Stimulated activated CD4-positive, alpha-beta T cell treated with anti-CD3 and anti-CD28 coated beads, Interleukin-1b, Interleukin-23, amount 100 ng/mL, for 1 hour (primary cell): ENCODE measurements at places on chromosomes 11 and 22.

- DNase-seq = no peak
Measured at GRCh38 chr22:37896939-37897338, 9.2 kb upstream of the MICALL1 start.

- no peak for DNase-seq
Measured at GRCh38 chr22:25071720-25072119, 119.2 kb downstream of the KIAA1671 start.

- DNase-seq = no peak
Measured at GRCh38 chr22:19884954-19885751, 30.5 kb upstream of the GNB1L start.

DNA sequence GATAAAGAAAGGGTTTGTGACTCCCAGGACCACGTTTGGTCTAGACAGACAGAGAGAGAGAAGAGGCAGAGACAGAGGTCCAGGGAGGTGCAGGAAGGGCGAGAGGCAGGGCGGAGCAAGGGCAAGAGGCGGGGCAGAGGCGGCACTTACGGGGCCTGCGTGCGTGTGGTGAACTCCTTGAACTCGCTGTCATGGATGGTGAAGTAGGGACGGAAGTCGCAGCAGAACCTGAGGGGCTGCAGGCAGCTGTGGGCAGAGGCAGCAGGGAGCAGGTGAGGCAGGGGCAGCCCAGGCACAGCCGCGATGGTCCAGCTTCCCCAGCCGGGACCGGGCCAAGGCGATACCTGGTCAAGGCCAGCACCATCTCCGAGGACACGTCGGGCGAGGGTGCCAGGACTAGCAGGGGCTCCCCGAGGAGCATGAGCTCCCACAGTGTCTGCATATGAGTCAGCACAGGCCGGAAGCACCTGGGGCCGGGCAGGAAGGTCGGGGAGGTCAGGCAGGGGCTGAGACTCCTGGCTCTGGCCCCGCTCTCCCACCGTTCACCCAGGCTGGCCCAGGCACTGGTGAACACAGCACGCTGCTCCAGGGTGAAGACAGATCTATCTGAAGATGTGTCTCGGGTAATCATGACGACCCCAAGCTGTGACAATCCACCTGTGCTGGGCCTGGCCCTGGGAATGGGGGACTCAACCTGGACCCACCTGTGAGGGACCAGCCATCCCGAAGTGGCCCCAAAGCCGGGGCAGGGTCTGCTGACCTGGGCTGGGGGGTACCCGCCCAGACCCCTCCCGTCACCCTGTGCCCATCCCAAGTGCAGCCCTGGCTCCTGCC, 7.2 kb upstream of the PLXNB2 start:
- peak; percentile 32 for DNase-seq

- DNase-seq = no peak
Measured at GRCh38 chr22:27811778-27812177, 10.2 kb upstream of the MN1 start.

- no peak for DNase-seq
Measured at GRCh38 chr11:72607496-72607895, 66.7 kb downstream of the PDE2A start.

- DNase-seq = no peak
Measured at GRCh38 chr11:131938351-131938751, 567.9 kb downstream of the NTM start.

GRCh38 chr11:107590460-107591377, at the start of gene ELMOD1:
Gene ELMOD1, plus strand, starts transcription at chr11:107591147. Its CDS starts 27,043 bp downstream, at chr11:107618190.
- no peak for DNase-seq

DNA sequence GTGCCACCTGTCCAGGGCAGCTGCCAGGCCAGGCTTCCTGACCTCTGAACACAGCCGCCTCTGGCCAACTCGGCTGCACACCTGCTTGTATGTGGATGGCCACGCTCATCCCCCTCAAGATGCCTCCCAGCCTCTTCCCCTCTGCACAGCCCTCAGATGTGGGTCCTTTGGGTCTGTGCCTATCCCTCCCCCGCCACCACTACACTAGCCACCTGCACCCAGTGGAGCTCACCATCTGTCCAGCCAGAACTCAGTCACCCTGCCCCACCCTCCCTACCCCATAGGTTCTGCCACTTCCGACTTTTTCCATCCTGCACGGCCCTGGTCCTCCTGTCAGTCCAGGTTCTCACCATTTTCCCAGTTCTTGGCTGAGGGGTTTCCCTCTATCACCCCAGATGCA, 44.6 kb downstream of the PHF21B start:
- no peak for DNase-seq

- no peak for DNase-seq
Measured at GRCh38 chr11:112852143-112852866, 108.9 kb upstream of the NCAM1 start.

DNA sequence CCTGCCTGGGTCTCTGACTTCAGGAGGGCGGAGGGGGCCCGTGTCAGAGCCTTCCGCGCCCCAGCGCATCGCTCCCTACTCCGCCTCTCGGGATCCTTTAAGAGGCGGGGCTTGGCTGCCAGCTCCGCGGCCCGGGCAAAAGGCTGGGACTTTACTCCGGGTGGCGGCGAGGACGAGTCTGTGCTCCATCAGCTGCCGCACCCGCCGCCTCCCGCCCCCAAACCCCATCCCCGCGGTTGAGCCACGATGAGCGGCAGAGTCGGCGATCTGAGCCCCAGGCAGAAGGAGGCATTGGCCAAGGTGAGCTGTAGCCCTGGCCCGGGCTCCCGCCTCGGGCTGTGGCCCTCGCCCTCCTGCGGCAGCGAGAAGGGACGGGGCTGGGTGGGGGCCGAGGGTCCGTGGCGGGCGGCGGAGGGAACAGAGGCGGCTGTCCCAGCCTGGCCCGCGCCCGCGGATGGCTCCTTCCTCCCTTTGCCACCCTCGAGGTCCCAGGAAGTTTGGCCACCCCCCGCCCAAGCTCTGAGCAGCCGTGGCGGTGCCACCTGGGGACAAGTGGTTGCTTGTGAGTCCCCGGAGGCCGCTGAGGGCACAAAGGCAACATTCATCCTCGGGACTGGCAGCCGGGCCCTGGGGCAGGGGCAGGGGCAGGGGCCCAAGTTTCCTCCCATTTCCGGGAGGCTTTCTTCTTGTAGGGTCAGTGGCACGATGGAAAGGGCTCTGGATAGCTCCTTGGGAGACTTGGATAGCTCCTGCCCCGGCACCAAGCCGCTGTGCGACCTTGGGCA, at the start of gene SEC14L2:
SEC14L2 (plus strand) TSS at position 148 of the 785 bp plus-strand sequence; CDS start at position 247, 99 bp downstream.
- peak; percentile 37 for DNase-seq

- DNase-seq = no peak
Measured at GRCh38 chr11:102467080-102467708, 14.6 kb upstream of the TMEM123 start.

DNA sequence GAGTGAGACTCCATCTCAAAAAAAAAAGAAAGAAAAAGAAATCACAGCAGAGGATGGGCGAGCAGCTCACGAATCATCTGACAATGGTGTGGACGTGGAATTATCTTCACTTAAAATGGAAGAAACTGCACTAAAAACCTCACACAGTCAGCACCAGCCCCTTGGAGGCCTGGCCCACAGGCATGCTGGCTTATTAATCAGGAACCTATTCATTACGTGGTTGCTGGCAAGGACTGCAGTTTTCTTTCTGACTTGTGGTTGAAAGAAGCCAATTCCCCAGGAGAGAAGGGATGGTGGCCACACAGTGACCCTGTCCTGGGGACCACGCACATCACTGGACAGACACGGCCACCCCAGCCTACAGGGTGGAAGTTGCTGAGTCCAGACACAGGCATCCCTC, 401.1 kb downstream of the CTTN start:
- DNase-seq = no peak

DNA sequence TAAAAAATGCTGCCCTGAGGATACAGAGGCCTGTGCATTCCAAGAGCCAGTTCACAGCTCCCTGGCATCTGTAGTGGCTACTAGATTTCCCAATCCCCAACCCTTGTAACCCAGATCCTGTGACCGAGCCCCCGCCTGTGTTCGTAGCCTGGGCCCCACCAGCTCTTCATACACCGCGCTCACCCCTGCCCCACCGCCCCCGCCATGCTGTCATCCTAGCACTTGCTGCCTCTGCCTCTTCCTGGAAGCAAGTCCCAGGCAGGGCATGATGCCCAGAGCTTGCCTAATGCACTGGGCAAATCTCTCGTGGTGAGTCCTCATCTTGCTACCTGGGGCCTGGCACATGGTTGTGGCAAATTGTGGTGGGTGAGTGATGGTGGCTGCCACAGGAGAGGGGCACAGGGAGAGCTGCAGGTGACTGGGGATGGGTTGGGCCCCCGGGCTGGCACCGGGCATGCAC, 7.1 kb downstream of the MGAT3 start:
- DNase-seq = no peak

DNA sequence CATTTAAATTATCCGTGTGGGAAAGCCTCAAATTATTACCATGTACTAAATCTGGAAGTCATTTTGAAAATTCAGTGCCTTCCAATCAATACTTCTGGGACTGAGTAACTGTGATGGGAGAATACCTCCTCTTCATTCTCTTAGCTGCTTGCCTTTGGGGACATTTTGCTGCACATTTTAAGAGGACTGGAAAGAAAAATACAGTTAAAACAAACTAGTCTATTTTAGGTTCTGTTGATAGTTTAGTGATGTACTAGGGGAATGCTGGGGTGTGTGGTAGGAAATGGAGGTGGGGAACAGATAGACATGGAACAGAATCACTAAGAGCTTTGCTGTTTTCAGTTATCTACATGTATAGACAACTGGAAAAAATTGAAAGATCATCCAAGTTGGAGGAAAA, 65.7 kb upstream of the APOA1 start:
- DNase-seq = no peak

DNA sequence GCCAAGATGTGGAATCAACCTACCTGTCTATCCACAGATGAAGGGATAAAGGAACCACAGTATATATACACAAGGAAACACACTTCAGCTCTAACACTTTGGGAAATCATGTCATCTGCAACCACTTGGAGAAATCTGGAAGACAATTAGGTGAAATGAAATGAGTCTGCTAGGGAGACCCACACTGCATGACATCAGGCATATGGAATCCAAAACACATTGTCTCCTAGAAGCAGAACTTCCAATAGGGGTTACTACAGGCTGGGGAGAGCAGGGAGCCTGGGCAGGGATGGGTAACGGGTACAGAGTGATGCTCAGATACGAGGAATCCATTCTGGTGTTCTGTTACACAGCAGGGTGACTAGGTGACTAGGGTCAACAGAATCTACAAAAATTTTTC, 18.3 kb downstream of the RGL4 start:
- DNase-seq = no peak

GRCh38 chr11:68756171-68756766, 4.9 kb upstream of the TESMIN start:
- no peak for DNase-seq

- no peak for DNase-seq
Measured at GRCh38 chr11:11500744-11501487, 120.9 kb downstream of the GALNT18 start.

DNA sequence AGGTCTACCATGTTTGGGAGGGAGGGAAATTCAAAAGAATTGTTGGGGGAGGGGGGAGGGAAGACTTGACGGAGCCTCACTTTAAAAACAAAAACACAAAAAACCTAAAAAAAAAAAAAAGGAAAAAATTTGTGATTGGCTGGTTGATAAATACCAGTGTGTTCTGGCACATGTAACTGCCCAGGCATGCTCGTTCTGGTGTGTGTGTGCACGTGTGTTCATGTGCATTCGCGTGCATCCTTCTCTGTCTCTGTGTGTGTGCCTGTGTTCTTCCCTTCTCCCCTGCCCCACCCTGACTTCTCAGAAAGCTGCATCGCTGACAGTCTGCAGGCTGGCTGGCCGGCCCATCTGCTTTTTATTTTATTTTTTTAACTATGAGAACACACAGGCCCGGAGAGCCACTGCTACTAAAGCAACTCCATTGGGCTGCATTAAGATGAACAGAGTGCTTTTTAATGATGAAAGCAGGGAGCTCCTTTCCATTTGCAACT, 22.6 kb upstream of the ADSL start:
- DNase-seq = no peak

DNA sequence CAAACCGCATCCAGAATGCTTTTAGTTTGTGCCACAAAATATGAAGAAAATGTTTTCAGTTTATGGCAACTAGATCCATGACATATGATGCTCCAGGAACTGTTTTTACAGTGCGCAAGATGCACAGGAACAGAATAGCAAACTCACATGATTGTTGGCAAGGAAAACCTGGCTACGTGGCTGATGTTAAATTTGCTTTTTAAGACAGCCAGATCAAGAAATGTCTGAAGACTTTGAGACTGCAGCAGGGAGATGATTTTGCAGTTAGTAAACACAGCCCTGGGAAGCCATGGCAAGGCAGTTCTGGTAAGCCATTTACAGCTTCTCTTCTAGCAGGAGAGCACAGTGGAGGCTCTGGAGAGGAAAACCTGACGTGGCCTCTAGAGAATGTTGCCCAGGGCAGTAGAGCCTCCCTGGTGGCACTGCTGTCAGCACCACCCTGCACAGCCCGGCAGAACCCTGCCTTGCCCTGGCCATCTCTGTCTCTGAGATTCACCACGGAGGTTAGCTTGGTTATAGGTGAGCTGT, 69.8 kb upstream of the TNRC6B start:
- no peak for DNase-seq

DNA sequence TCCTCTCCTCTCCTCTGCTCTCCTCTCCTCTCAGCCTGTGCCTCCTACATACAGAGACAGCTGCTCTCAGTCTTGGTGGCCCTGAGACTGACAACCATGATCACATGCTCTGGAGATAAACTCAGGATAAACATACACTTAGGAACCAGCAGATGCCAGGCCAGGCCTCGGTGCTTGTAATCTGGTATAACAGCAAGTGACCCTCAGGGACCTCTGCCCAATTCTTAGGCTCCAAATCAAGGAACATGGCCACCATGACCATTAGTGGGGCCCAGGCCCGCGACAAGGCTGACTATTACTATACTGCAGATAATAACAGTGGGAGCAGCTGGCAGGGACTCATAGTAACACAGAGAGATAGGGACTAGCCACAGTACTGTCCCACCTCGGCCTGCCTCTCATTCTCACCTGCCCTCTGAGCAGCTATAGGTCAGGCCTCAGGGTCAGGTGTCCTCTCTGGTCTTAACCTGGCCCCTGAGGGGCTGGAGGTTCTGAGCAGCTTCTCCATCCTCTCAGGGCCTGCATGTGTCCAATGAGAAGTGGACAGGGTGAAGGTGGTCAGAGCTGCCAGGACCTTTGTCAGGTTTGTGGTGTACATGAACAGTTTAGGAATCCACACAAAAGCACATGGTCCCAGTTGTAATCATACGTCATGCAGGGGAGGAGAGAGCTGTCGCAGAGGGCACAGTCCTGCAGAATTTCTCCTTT, 106.1 kb downstream of the GGTLC2 start:
- DNase-seq = no peak

- DNase-seq = peak; percentile 34
Measured at GRCh38 chr11:65857500-65857852, 504 bp downstream of the CFL1 start.

- DNase-seq = no peak
Measured at GRCh38 chr11:72085621-72086351, 5.1 kb downstream of the LRRC51 start.

GRCh38 chr22:19758896-19759426, 1.6 kb upstream of the TBX1 start:
- DNase-seq = no peak
